Bronchial smooth muscle cell (primary cell): ENCODE measurements at places on chromosomes 4 and X. TPM values are rescaled to one million over a fixed set of nuclear protein-coding genes. Genes with fewer than 3 reads are reported as not detected.

Gene NAA15
- 12.5 and 18.0 TPM in 2 replicates for total RNA-seq

Gene ABRAXAS1
- total RNA-seq: 21.3 and 24.7 TPM in 2 replicates

Gene MYOZ2
- total RNA-seq: under 0.01 TPM in 1 of 2 replicates, not detected in the other

Gene UGT8
- total RNA-seq: not detected in 2 replicates

Gene XG
- total RNA-seq: 0.52 and 6.1 TPM in 2 replicates

Gene POLN
- 1.7 and 4.1 TPM in 2 replicates for total RNA-seq

Gene ERAS
- total RNA-seq: not detected in 2 replicates

Gene SLC7A11
- total RNA-seq: 37.5 and 75.0 TPM in 2 replicates

Gene EVC2
- total RNA-seq: 12.0 and 15.9 TPM in 2 replicates

Gene RPS6KA6
- total RNA-seq: 2.0 and 3.9 TPM in 2 replicates

Gene TEX13B
- not detected in 2 replicates for total RNA-seq

Gene DUX4
- not detected in 2 replicates for total RNA-seq

Gene MAPK10
- total RNA-seq: 39.9 and 77.8 TPM in 2 replicates

Gene CFAP299
- 5.4 and 8.3 TPM in 2 replicates for total RNA-seq

Gene ZNF182
- total RNA-seq: 1.9 and 2.7 TPM in 2 replicates

Gene SORCS2
- 0.26 and 0.79 TPM in 2 replicates for total RNA-seq

Gene PDE5A
- total RNA-seq: 314 and 398 TPM in 2 replicates

Gene CABS1
- not detected in 2 replicates for total RNA-seq

Gene RBBP7
- total RNA-seq: 115 and 129 TPM in 2 replicates

Gene SLC4A4
- total RNA-seq: 7.7 and 8.5 TPM in 2 replicates

Gene ARSD
- 17.2 and 18.3 TPM in 2 replicates for total RNA-seq

Gene TACR3
- 0.16 TPM in 1 of 2 replicates, not detected in the other for total RNA-seq

Gene SPATA18
- 17.7 and 22.2 TPM in 2 replicates for total RNA-seq

Gene TLR6
- 0.69 and 0.95 TPM in 2 replicates for total RNA-seq

Gene TLR8
- total RNA-seq: not detected in 2 replicates

Gene KDR
- total RNA-seq: 0.16 TPM in 1 of 2 replicates, not detected in the other

Gene TEX13C
- not detected in 2 replicates for total RNA-seq

Gene PRRG3
- 0.34 and 0.47 TPM in 2 replicates for total RNA-seq

Gene VCX3B
- total RNA-seq: not detected in 2 replicates

Gene CRMP1
- under 0.01 and 0.86 TPM in 2 replicates for total RNA-seq

Gene SFRP2
- not detected in 2 replicates for total RNA-seq

Gene NEUROG2
- total RNA-seq: not detected in 2 replicates

Gene ANTXR2
- total RNA-seq: 64.0 and 125 TPM in 2 replicates

Gene UGT2B15
- not detected in 2 replicates for total RNA-seq

Gene FGF13
- total RNA-seq: 29.3 and 58.0 TPM in 2 replicates

Gene GIMD1
- not detected in 2 replicates for total RNA-seq

Gene ARHGAP6
- total RNA-seq: 3.0 and 5.5 TPM in 2 replicates
